Right ventricle myocardium inferior (tissue), 1 donor: ENCODE measurements at places on chromosomes 1 and 21. TPM values are rescaled to one million over a fixed set of nuclear protein-coding genes. Genes with fewer than 3 reads are reported as not detected.

DNAI4 gene
- total RNA-seq = 14.3 TPM

DNA sequence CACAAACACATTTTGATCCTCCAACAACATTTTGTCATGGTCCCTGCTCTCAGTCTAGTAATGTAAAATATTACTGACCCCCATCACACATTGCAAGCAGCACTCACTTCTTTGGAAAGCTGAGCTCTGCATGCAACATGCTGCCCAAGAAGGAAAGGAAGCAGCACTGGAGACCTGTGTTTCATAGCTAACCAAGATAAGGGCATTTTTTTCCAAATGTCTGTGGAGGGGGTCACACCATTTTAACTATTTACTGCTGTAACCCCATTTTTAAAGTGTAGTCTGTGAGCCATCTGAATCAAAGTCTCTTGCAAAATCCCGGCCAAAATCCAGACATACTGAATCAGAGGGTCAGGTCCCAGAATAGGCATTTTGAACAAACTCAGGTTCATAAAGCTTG lies 4.5 kb upstream of the RASSF5 start:
- DNase-seq = no peak

- no peak for DNase-seq
Measured at GRCh38 chr1:116179964-116180363, 68.8 kb downstream of the MAB21L3 start.

DNA sequence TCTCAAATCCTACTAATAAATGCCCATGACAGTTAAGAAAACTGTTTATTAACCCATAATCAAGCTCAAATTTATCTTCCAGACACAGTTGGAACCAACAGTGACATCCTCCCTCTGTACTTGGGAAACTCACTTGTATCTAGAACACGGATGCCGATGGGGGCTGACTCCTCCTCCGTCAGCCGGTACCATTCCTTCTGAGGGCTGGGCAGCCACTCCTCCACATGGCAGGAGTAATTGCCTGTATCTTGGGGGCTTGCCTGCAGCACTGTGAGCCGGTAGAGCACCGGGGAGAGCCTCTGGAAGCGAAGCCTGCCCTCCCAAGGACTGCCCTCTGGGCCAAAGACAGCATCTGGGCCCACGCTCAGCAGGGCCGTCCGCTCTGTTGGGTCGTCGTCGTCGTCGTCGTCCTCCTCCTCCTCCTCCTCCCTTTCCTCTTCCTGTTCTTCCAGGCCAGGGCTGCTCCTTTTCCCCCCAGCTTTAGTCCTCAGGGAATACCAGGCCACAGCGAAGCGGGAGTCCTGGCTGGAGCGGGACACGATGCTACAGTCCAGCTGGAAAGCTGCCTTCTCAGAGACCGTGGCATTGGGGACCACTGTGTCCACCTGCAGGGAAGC lies 8.5 kb upstream of the CD58 start:
- DNase-seq = no peak

- DNase-seq = no peak
Measured at GRCh38 chr1:214067397-214067796, 79.6 kb downstream of the PROX1 start.

NUP210L gene
- total RNA-seq = 0.30 TPM

LRRC7 gene
- 3.3 TPM for total RNA-seq

DNA sequence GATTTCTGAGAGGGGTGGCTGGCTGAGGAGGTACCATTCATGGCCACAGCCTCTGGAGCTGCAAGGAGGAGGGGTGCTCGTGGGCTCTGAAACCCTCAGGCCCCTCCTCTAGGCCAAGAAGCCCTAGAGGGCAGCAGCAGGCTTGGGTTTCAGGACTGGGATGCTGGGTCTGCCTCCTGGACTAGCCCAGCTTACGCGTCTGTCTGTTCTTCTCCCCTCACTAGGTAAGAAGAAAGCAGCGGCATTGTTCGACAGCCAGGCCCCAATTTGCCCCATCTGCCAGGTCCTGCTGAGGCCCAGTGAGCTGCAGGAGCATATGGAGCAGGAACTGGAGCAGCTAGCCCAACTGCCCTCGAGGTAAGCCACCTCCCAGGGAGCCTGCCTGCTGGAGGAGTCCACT lies 60.3 kb downstream of the TMEM53 start:
- DNase-seq = no peak

- no peak for DNase-seq
Measured at GRCh38 chr1:159965263-159965662, 11.2 kb upstream of the SLAMF9 start.

DNA sequence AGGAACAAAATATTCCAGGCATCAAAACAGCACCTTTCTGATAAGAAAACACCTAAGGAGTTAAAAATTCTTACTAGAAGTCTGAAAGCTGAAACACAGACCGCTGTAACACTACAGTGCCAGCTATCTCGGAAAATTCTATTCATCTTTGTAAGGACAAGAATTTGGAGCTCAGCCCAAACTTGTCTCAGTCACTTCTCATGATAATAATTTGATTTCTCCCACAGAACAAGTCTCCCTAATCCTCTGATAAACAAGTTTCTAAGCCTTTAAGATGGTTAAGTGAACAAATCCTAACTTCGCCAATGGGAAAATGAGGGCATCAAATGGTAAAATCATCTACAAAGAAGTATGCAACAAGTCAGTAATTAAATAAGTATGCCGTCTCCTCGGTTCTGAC lies 59.9 kb downstream of the SIPA1L2 start:
- DNase-seq = no peak

DNA sequence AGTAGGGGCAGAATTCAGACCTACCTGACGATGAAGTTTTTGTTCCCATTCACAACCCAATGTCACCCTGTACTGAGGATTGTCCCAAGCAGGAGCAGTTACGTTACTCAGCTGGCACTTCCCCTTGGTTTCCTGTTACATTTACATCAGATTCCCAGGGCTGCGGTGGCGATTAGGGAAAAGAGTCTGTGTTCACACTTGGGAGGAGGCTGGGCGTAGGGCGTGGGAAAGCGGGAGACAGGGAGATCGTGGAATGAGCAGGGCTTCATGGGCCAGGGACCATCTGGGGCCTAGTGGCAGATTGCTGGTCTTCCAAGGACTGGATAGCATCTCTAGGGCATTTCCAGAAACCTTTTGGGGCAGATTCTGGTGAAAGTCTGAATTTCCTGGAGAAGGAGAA lies 39.0 kb downstream of the TBX19 start:
- DNase-seq = no peak

- DNase-seq = no peak
Measured at GRCh38 chr1:193418745-193419058, 232.3 kb upstream of the B3GALT2 start.

- DNase-seq = no peak
Measured at GRCh38 chr1:48756683-48757316, 19.9 kb downstream of the BEND5 start.

- no peak for DNase-seq
Measured at GRCh38 chr1:52900402-52900801, 21.1 kb downstream of the ECHDC2 start.

DNA sequence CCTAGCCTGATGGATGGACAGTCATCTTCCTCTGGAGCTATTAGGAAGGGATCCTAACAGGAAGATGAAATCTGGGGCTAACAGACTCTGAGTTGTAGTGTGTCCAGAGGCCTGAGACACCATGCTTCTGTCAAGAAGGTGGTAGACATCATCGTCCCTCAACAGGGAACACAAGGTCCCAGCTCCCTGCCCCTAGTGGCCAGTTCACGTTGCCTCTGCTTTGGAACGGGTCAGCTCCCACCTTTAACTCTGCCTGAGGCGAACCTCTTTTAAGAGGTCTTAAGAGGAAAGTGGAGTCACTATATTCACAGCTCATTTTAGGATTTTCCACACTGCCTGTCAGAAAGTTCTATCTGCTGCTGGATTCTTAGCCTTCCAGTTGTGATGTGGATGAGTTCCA lies 28.3 kb downstream of the LRRC71 start:
- no peak for DNase-seq

DNA sequence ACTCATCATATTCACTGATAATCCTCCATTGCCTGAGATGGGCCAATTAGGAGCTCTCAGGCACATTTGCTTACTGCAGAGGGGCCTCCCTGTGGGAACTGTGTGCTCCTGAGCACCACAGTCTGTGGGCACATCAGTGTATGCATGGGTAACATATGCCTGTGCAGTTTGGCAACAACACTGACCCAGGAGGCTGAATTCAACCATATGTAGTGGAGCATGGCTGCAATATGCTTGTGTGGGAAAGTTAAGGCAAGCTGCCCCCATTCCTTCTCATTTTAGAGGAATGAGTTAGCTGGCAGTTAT lies 11.8 kb upstream of the FMOD start:
- DNase-seq = no peak

GNAT2 gene
- not detected for total RNA-seq

DNA sequence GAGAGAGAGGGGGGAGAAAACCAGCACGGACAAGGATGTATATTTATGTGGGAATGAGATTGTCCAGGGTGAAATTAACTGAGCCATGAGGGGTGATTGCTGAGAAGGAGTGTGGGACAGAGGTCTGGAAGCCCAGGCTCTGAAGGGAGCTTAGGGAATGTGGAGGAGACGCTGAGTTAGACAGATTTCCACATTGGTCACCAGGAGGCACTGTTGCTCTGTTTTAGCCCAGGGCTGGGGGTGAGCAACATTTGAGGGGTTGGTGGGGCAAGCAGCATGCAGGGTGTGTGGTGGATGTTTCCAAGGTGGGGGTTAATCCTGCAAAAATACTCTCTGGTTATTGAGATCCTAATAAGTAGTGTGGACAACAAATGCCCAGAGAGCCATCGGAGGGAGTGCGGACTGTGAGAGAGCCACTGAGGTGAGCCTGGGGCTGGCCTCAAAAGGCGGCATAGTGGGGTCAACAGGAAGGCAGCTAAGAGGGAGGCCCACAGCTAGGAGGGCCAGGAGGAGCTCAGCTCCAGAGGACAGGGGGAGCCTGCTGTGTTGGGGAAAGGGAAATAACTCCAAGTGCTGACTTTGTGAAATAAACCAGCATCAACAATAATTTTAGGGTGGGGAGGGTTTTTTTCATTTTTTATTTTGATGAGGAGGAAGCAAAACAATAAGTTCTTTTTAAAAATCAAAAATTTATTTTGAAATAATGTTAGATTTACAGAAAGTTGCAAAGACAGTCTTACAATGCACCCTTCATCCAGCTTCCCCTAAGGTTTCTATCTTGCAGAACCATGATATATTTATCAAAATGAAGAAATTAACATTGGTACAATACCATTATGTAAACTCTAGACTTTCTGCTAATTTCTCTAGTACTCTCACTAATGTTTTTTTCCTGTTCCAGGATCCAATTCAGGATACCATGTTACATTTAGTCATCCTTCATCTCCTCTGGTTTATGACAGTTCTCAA lies 82.8 kb upstream of the CD34 start:
- no peak for DNase-seq

LCE2C gene
- not detected for total RNA-seq

GRCh38 chr1:184768467-184768866 lies 13.8 kb upstream of the EDEM3 start:
- no peak for DNase-seq

DNA sequence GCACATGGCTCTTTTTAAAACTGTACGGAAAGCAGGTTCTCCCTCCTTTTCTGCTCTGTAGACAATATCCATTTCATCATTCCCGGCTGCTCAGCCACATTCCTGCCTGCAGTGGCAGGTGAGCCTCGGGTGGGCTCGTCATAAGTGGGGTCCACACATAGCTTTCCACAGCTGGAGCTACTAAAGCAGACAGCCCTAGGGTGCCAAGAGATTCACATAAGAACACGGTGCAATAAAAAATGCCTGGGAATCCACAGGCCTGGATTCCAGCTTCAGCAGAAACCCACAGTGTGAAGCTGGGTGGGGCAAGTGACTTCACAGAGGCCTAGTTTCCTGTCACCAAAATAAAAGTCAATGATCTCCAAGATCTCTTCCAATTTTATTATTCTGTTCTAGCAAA lies 96.4 kb downstream of the MIS18A start:
- no peak for DNase-seq
